ENCODE measurements at places on chromosomes 1 and 21.

- DNase-seq, result no peak
These were observed 569.3 kb upstream of the NEGR1 start for GRCh38 chr1:72851597-72851996.

GRCh38 chr1:174445817-174446216 lies 1.9 kb upstream of the GPR52 start:
- DNase-seq, result no peak

- DNase-seq, result no peak
These were observed 869.6 kb upstream of the ADGRL2 start for GRCh38 chr1:80931178-80931577.

DNA sequence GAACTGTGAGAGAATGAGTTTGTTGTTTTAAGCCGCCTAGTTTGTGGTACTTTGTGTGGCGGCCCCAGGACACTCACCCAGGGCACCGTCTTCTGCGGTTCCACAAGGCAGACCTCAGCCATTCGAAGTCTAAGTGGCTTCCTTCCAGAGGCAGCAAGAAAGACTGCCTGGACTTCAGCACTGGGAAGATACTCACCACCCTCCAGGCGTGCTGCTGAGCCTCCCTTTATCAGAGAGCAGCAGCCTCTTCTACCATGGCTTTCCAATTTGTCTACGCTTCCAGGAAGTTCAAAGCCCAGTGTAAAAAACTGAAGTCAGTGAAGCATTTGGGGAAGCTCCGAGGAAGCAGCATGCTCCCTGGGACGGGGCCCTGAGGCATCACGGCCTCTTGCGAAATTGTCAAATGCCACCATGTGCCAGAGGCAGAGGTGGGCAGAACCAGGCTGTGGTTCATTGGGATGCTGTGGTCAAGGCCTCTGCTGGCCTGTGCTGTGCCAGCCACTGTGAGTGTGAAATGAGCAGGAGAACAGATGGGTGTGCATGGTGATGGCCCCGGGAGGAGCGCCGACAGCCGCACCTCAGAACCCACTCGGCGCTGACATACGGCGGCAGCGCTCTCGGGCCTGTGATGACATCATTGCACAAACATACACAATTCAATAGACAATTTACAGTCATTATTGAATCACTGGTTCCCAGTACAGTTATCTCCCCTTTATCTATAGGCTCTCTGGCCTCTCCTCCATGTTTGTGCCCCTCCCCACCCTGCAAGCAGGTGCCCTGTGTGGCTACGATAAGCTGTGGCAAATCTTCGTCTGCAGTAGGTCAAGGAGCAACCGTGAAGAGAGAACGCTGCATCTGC lies 110.4 kb downstream of the PDE9A start:
- no peak for DNase-seq

DNA sequence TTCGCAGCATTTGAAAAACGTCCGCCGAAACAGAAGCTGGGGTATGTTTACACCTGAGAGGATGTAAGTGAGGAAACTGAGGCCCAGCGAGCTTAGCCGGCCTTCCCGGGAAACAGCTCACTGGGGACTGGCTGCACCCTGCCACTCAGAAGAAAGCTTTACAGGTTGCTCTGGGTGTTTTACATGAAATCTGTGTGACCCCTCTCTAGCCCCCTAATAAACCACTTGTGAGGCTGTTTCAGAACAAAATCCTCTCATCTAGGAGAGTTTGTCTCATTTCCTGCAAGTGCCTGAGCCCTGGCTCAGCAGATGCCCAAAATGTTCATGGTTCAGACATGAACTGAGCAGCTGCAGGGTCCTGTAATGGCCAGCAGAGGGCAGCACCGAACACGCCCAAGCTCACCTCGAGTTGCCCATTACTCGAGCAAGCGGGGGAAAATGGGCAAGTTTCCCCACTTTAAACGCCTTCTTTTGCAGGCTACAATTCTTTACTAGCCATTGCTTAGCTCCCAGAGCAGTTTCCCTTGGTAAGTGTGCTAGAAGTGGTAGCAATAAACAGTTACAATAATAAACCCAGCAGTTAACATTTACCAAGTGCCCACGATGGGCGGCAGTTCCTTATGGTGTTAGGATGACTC lies 76.4 kb downstream of the FHAD1 start:
- peak; percentile 69 for DNase-seq

DNA sequence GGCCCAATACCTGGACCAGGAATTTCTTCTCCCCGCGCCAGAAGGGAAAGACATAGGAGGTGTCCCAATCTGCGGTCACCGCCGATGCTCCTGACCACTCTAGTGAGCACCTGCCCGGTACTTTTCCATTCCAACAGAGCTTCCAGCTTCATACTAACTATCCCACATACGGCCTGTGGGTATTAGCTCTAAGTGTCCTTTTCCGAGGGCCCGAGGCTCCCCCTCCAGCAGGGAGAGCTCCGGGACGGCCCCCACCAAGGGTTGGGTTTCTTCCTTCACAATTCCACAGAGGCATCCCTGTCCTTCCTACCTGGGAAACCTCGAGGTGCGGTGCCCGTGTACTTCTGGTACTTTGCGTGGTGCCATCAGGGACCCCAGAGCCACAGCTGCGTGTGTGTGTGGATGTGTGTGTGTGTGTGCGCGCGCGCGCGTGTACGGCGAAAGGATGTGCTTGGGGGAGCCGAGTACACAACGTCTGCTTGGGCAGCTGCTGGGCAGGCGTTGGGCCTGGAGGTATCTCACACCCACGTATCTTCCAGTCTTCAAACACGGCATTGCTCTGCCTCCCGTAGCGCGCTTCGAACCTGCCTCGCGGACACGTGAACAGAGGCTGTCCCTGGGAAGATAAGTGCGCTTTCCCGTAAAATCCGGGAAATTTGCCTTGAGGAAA lies 2.4 kb upstream of the SIM2 start:
- no peak for DNase-seq

DNA sequence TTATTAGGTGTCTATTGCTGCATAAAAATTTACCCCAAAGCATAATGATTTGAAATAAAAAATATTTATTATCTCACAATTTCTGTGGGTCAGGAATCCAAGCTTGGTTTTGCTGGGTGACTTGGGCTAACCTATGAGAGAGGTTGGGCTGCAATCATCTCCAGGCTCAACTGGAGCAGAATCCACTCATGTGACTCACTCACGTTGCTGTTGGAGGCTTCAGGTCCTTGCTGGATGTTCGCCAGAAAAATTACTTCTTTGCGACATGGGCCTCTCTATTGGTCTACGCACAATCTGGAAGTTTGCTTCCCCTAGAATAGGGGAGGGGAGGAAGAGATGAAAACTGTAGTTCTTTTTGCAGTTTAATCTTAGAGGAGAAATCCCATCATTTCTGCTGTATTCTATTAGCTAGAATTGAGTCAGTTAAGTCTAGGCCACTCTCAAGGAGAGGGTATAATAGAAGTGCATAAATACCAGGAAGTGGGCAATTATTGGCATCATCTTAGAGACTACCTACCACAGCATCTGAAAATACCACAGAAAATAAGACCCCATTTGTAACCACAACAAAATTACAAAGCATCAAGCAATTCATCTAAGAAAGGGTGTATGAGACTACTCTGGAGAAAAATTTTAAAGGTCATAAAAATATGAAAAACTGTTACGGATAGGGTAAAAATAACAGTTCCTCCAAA lies 5.7 kb upstream of the FASLG start:
- DNase-seq, result peak; percentile 19

- DNase-seq, result no peak
These were observed 583 bp upstream of the B4GALT3 start for GRCh38 chr1:161177936-161178244.

GRCh38 chr1:236240675-236241074 lies 41.1 kb downstream of the ERO1B start:
- DNase-seq, result no peak

GRCh38 chr1:166080967-166081870 lies 85.6 kb downstream of the FAM78B start:
- peak; percentile 39 for DNase-seq

GRCh38 chr21:43916691-43917514 lies 51.9 kb downstream of the AGPAT3 start:
- peak; percentile 19 for DNase-seq

DNA sequence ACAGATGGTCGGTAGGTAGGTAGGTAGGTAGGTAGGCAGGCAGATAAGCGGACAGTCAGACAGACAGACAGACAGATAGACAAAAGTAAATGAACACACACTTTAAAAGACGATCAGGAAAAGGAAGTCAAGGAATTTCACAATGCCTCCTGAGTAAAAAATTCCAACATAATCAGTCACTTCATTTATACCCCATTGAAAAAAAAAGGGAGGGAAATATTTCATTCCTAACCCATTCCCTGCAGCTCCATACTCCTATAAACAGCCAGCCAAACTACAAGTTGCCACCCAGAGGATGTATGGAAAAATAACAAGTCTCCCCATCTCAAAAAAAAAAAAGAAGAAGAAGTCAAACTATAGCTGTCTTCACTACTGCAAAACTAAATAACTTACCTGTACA lies 43.4 kb downstream of the ZZZ3 start:
- no peak for DNase-seq

GRCh38 chr1:158801396-158801795 lies 20.4 kb upstream of the OR6N2 start:
- no peak for DNase-seq

- DNase-seq, result no peak
These were observed 63.5 kb downstream of the C1orf185 start for GRCh38 chr1:51165540-51165939.

DNA sequence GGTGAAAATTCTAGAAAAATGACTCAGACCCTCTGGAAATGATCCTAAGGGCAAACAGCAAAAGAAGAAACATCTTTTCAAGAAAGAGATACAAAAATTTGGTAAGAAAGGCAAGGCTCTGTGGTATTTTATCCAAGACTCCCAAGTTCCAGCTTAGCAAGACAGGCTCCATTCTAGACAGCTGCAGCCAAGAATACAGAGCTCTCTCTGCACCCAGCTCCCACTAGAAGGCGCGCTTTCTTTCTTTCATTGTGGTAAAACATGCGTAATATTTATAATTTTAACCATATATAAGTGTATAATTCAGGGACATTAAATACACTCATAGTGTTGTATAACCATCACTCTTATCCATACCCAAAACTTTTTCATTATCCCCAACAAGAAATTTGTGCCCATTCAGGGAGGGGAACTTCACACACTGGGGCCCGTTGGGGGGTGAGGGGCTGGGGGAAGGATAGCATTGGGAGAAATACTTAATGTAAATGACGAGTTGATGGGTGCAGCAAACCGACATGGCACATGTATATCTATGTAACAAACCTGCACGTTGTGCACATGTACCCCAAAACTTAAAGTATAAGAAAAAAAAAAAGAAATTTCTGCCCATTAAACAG lies 2.2 kb upstream of the HFM1 start:
- DNase-seq, result no peak

DNA sequence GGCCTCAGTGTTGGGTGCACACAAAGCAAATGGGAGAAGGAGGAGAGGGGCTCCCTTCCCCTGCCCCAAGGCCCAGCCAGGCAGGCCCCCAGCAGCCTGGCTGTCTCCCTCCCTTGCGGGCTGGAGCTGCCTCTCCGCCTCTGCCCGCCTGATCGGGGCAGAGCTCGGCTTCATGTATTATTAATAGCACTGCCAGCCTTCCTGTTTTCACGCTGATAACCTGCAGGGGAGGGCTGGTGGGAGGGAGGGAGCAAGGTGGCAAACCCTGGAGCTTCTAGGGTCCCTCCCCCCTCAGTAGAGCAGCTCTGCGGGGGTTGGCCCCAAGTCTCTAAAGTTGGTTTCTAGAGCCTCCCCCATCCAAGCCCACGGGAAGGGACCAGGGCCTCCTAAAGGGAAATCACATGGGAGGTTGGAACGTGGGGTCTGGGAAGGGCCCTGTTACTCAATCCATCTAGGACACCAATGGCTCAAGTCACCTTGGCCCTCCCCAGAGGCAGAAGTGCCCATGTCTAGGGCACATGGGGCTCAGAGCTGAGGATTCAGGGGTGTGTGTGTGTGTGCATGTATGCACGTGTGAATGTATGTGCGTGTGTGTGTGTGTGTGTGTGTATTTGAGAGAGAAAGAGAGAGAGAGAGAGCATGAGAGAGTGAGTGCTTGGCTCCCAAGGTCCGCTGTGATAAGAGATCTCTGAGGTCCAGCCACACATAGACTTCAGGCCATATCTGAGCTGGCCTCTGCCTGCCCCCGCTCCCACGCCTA lies 21.8 kb upstream of the POU3F1 start:
- DNase-seq, result no peak

DNA sequence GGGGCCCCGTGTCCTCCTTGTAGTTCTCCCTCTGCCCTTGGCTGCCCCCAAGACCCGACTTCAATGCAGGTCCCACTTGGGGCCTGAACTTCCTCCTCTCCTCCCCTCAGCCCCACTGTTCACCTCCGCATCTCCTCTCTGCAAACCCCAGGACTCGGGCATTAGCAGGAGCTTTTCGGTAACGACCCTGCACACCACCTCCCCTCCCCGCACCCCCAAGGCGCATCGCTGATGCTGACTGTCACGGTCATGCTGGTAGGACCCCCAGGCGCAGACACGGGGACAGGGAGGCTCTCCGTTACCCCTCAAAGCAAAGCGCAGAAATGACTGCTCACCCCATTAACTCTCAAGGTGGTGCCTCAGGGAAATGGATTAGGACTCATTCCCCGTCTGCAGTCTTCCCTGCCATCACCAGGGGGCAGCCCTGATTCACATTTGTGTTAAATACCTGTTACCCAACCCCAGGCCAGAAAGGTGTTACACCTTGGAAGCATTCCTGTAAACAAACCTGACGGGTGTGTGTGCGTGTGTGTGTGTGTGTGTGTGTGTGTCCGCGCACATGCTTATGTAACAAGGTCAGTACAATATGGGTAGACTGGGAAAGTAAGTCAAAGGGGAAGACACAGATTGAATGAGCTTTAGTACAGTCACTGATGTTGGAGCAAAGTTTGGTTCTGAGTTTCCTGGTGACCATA lies 6.4 kb upstream of the GUCA2B start:
- DNase-seq, result peak; percentile 36

DNA sequence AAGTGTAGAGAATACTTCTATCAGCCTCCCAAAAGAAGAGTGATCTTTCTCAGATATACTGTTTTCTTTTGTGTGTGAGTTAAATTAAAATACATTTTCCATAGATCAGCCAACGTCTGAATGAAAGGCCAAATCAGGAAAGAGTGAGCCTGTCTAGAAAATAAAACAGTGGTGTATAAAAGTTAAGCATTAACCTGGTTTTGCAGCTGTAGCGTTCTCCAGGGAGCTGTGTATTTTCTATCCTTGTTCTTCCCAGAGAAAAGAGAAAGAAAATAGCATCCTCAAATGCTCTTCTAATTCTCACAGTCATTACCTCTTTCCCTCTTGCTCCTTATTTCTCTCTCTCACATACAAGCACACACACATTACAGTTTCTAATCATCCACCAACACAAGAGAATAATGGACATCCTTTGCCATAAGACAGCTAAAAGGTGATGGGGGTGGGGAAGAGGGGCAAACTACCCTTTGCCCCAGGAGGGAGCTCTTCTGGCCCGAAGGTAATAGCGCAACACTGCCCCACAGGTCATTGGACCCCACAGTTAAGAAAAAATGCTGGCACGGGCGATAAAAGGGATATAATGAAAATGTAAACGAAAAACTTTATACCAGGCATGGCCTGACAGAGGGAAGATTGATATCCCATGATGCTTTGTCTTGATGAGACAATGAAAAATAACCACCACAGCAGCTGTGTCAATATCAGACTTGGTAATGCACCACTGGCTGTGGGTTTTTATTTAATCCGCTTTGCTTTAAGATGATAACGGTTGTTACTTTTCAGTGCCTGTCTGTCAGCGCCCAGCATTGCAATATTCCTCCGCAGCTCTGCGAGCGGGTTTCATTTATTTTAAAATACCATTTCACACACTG lies 150.3 kb downstream of the NUF2 start:
- no peak for DNase-seq

All from MG63 (cell line).